ENCODE measurements at places on chromosomes 2 and 18.

DNA sequence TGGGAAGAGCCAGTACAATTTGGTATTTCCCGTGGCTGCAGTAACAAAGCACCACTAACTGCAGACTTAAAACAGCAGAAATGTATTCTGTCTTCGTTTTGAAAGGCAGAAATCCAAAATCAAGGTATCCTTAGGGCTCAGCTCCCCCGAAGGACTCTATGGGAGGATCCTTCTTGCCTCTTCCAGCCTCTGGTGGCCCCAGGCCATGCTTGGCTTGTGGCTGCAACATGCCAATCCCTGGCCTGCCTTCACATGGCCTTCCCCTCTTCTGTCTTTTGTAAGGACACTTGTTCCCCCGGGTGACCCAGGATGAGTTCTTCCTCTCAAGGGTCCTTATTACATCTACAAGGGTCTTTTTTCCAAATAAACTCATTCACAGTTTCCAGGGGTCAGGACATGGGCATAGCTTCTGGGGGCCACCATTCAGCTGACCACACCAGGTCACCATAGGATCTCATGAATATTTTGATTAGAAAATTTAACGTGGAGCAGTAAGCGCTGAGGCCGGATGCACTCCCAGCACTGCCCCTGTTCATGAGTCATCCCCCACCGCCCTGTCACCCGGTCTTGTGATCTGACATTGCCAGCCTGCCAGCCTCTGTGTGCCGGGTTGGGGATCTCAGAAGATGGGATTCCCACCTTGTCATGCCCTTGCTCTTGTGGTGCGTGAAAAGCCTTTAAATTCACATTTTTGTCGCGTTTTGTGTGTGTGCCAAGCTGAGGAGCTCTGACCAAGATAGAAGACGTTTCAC is 61.2 kb upstream of the B3GNT7 start:
- no peak for DNase-seq

DNA sequence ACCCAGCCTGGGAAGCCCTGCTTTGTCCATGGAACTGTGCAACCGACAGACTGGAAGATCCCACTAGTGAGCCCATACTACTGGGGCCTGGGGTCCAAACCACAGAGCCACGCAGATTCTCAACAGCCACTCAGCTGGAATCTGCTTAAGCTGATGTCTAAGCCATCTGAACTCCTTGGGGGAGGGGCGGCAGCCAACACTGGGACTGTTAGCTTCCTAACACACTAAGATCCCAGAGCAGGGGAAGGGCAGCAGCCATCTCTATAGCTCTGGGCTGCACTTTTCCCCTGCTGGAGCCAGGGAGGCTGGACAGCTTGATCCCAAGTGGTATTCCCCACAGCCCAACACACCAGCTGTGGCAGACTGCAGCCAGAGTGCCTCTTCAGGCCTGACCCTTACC is 118.3 kb downstream of the RPRM start:
- no peak for DNase-seq

GRCh38 chr18:39772155-39772919 is 2182.7 kb upstream of the PIK3C3 start:
- DNase-seq, result no peak

GRCh38 chr2:172283476-172283875 is 143.9 kb upstream of the ITGA6 start:
- DNase-seq, result no peak

- DNase-seq, result no peak
Measured at GRCh38 chr2:169980643-169981042, 153.4 kb downstream of the UBR3 start.
